Frontal cortex (tissue), 4 donors: ENCODE measurements at places on chromosomes 5 and 9.

DNA sequence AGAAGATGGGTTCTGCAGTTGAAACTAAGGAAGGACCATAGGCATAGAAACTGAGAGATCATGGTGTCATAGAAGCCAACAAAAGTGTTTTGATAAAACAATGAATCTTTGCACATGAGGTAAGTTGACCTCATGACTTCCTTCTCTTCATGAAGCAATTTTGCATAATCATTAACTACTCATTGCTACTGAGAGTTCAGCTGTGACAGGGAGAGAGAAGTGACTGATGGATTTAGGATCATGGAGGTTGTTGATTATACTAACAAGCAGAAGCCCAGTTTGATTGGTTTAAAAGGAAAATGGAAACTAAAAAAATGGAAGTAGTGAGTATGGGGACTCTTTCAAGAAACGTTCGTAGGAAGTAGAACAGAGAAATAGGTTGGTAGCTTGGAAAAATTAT is 51.2 kb downstream of the PARP8 start:
- DNase-seq: no peak

GRCh38 chr5:103446813-103447212 is 115.8 kb downstream of the NUDT12 start:
- DNase-seq: no peak

- DNase-seq: no peak
Measured at GRCh38 chr5:17180864-17181723, 36.3 kb upstream of the BASP1 start.

DNA sequence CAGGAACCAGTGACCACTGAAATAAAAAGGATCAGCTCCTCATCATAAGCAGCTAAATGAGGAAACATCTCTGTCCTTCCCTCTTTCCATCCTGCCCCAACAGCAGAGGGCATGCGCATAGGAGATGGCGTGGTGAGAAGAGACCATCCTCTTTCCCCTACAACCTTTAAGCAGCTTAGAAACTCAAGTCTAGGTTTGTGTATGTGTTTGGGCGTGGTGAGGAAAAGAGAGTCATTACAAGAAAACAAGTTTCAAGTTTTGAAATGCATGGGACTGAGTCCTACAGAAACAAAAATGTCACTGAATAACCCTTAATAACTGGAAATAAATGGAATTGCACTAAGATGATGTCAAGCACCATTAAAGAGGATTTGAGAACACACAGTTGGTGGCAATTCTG is 96.4 kb upstream of the IL12B start:
- no peak for DNase-seq

GRCh38 chr5:8208307-8208706 is 339.4 kb downstream of the MTRR start:
- DNase-seq: no peak

DNA sequence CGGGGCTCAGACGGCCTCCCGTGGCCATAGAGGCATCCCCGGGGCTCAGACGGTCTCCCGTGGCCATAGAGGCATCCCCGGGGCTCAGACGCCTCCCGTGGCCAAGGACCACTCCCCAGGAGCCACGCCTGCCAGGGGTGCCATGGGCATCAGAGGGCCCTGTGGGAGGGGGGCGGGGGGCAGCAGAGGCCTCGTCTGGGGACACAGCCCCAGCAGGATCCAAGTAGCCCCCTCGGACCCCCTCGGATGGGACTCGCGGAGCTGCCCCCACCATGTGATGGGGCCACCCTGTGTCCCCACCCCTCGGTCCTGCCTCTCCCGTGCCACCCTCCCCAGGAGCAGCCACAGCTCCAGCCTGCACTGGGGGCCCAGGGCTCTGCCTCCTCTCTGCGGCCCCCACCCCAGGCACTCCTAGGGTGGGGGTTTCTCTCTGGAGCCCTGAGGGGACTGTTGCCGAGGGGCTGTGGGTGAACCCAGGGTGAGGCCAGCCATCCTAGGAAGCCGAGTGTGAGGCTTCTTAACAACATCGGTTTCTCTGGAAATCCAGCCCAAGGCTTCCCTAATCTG is 2.5 kb downstream of the ENTPD8 start:
- no peak for DNase-seq

- DNase-seq: no peak
Measured at GRCh38 chr5:88745093-88745696, 137.8 kb downstream of the MEF2C start.

- peak; percentile 70 for DNase-seq
Measured at GRCh38 chr5:172559004-172559932, 81.8 kb upstream of the NEURL1B start.

DNA sequence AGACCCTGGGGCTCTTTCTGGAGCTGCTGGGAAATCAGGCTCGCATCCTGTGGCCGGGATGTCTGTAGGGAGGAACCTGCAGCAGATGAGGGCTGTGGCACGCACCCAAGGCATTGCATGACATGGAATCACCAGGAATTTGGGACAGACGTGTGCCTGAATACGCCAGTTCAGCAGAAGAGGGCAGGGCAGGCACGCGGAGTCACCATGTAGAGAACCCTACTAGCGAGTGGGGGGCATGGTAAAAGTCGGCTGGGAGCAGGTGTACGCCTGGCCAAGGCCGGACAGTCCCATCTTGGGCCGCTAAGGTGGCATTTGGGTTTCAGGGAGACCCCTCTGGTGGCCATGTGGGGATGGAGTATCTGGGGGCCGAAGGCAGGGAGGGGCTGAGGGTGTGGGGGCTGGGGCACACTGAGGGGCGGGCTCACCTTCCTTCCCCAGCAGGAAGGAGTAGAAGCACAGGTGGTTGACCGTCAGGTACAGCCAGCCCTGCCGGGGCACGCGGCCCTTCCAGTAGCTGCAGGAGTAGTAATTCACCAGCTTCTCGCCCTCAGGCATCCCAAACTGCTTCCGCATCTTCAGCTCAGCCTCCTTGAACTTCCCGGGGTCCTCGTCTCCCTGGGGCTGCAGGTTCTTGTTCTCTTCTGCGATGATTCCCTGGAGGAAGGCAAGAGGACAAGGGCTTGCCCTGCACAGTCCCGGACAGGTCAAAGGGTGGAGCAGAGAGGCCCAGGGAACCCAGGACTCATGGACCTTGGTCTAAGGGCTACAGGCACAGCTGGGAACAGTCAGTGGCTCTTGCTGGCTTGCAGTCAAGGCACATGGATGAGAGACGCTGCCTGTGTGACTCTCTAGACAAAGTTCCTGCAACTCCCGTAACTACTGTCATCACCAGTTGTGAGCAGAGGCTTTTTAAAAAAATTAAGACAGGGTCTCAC is 13.5 kb downstream of the TBC1D9B start:
- no peak for DNase-seq

DNA sequence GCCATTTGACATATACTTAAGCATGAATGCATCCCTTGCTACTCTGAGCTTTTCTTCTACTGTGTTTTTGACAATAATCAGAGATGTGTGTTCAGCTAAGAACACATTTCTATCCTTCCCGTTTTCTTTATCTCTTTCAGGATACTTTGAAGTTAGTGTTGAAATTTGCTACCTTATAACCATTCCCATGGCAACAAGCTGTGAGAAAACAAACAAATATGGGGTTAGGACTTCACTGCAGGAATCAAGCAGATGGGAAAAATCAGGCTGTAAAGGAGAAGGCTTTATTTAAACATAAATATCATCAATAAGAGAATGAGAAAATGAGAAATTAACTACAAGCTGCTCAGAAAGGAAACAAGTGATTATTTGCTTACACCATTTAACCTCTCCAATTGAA is 35.2 kb downstream of the ZCCHC9 start:
- DNase-seq: no peak

- no peak for DNase-seq
Measured at GRCh38 chr9:136275655-136276429, 28.1 kb downstream of the CCDC187 start.

- DNase-seq: no peak
Measured at GRCh38 chr5:67160985-67161384, 35.6 kb downstream of the CD180 start.

GRCh38 chr9:35778496-35778895 is 12.9 kb upstream of the NPR2 start:
- DNase-seq: no peak

- DNase-seq: no peak
Measured at GRCh38 chr5:59831326-59832010, 62.1 kb downstream of the PDE4D start.

DNA sequence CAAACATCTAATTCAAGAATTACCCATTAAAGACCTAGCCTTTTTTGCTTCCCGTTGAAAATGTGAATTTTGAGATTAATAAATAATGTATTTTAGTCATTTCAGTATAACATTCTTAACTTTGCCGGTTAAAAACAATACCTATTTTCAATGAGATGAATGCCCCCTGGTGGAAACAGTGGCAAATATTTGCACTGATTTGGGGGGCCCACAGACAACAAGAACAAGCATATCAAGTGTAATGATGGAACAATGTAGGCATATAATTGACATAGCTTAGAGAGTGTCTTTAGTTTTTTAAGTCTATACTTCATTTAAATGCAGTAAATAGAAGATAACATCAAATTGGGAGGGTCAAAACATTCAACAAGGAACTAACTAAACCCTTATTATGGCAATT is 111.9 kb downstream of the NTRK2 start:
- no peak for DNase-seq

DNA sequence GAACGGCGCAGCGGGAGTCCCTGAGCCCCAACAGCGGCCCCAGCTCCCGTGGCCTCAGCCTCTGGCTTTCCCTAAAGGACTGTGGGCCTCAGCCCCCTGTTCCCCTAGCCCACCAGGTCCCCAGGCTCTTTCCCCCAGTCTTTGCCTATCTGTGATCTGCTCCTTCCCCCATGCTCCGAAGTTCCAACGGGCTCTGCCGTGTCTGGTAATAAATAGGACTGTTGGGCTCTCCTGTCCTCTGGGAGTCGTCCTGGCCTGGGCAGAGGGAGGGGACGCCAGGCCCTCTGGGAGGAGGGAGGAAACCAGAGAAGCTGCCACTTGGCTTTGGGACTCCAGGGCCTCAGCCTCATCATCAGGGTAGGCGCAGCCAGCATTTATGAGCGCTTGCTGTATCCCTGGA is 28.1 kb downstream of the ADGRD2 start:
- no peak for DNase-seq

GRCh38 chr9:98415782-98416181 is 160.3 kb upstream of the TBC1D2 start:
- no peak for DNase-seq

GRCh38 chr9:119792242-119792641 is 423.0 kb upstream of the BRINP1 start:
- DNase-seq: no peak

DNA sequence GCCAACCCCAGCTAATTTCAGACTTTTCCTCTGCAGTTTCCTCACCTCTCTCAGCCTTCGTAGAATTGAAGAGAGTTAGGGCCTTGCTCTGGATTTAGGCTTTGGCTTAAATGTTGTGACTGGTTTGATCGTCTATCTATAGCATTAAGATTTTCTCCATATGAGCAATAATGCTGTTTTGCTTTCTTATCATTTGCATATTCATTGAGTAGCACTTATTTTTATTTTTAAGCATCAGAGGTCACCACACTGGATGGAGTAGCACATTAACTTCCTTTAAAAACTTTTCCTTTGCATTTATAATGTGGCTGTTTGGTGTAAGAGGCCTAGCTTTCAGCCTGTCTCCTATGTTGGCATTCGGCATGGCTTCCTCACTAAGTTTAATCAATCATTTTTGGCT is 12.6 kb upstream of the PCBD2 start:
- DNase-seq: no peak

DNA sequence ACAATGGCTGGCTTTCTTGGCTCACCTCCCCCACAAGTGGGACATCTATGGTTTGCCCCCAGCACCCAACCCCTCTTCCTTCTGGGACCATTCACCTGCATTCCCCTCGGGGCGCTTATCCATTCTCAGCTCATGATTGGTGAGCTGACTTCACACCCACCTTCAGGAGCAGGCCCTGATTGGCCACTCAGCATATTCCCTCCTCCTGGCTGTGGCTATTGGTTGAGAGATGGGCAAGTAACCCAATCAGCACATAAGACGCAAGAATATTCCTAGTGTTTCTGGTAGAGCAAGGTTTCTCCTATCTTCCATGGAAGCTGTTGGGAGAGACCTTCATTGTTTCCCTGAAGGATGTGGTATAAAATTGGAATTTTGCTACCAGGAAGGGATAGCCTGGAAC is 22.7 kb upstream of the UNC5A start:
- DNase-seq: no peak

- no peak for DNase-seq
Measured at GRCh38 chr9:2645569-2645968, 24.0 kb downstream of the VLDLR start.

DNA sequence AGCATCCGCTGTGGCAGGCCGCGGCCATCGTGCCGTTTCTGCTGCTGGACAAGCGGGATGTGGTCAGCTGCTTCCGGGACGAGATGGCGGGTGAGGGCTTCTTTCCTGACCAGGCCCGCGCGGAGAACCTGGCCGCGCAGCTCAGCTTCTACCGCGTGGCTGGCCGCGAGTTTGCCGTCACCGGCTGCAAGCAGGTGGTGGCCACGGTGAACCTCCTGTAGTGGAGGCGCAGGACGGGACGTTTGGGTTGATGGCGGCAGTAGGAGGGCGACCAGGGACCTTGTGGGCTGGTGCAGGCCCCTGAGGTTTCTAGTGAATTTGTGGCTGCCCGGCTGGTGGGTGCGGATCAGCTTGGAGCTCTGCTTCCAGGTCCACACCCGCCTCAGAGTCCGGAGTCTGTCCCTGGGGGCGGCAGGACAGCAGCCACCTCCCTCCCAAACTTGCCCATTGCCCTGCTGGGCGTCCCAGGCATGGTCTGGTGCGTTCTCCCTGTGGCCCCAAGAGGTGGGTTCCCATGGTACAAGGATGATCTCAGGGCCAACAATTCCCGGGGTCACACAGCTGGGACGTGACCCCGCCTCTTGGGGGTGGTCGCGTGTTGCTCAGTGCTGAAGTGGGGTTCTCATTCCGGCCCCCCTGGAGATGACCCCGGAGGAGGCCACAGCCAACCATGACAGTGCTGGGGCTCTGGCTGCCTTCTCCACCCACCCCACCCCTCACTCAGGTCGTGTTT is 2.4 kb downstream of the TOR4A start:
- DNase-seq: no peak

GRCh38 chr9:132908635-132909034 is 29.9 kb downstream of the SPACA9 start:
- DNase-seq: no peak

- no peak for DNase-seq
Measured at GRCh38 chr5:143030349-143030748, 260.2 kb downstream of the ARHGAP26 start.

DNA sequence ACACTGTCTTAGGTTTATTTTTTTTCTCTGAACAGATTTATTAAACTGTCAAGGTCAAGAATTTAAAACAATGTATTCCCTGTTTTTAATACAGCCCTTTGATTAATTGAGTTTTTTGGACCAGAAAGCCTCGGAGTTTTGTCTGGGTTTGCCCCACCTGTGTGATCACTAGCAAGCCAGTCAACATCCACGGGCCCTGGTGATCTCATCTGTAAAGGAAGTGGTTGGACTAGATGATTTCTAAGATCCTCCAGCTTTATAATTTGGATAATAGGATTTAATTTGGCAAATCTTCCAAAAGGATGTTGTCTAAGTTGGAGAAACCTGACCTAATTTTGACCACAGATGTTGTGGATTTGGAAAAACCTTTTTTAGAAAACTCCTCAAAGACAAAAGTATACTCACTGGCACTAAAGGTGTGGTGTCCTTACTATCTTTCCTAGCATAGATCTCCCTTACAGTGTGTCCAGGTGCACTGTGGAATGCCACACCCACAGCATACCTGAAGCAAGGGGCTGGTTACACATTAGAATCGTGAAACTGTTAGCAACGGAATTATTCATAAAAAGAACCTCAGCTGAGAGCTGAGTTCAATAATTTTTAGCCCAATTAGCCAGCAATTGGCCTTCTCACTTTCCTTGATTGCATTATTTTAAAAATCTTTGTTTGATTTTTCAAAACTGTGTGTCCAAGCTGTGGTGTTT is 195.6 kb upstream of the ELL2 start:
- DNase-seq: no peak

GRCh38 chr9:69180670-69181069 is 6.6 kb downstream of the TJP2 start:
- DNase-seq: no peak
